ENCODE measurements at places on chromosomes 11 and 22. TPM values are rescaled to one million over a fixed set of nuclear protein-coding genes. Genes with fewer than 3 reads are reported as not detected.

ELF5 gene
- not detected for total RNA-seq

- no peak for DNase-seq
Observed at GRCh38 chr11:91023731-91024130, 800.9 kb upstream of the CHORDC1 start.

- DNase-seq = no peak
Observed at GRCh38 chr22:30714062-30714461, 19.4 kb downstream of the OSBP2 start.

DNA sequence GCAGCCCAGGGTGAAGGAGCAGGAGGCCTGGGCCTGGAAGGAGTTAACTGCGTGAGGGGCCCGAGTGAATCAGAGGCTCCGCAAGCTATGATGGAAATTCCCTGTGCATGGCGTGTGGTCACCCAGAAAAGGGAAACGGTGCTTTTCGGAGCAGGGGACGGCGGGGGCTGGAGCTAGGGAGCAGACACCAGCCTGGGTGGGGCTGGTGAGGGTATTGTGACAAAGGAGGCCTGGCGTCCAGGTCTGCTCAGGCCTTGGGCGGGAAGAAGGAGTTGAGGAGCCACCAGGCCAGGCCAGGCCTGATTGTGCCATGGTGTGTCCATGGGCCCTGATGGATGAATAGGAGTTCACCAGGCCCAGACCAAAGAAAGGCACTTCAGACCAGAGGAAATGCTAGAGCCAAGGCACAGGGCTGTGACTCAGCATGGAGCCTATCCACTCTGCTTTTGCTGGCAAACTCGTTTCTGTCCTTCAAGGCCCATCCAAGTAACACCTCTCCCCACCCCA is 12.8 kb upstream of the SPI1 start:
- DNase-seq = no peak

DNA sequence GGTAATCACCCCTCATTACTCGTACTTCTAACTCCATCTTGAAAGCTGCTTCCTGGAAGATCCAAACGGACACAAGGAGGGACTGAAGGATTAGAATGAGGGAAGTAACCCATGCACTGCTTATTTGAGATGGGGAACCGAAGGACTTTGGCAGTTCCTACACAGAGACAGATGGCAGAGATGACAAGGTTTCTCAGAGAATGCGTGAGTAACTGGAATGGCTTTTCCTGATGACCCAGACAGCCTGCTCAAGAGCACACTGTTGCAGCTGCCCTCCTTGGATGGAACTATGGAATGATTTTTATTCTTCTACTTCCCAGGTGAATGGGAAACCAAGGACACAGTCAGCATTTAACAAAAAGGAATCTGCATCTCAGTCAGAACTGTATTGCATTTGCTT is 7.3 kb downstream of the KCNJ11 start:
- DNase-seq = no peak

- no peak for DNase-seq
Observed at GRCh38 chr11:2271077-2271326, 614 bp upstream of the ASCL2 start.

GRCh38 chr11:10600570-10601248 is 32.2 kb upstream of the LYVE1 start:
- no peak for DNase-seq

SCUBE1 gene
- total RNA-seq = 0.68 TPM

DNA sequence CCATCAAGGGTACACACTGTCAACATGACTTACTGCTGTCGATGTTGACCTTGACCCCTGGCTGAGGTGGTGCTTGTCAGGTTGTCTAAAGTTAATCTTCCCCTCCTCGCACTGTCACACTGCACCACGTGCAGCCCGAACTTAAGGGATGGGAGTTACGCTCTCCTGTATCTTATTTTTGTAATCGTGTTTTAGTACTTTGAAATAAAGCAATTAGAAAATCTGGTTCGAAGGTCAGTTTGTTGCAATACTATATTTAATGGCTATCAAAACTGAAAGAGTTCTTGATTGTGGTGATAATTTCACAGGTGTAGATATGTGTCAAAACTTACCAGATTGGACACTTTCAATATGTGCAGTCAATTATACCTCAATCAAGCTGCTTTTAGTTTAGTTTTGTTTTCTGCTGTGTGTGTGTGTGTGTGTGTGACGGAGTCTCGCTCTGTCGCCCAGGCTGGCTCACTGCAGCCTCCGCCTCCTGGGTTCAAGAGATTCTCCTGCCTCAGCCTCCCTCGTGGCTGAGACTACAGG is 10.7 kb upstream of the ST14 start:
- DNase-seq = no peak

DNA sequence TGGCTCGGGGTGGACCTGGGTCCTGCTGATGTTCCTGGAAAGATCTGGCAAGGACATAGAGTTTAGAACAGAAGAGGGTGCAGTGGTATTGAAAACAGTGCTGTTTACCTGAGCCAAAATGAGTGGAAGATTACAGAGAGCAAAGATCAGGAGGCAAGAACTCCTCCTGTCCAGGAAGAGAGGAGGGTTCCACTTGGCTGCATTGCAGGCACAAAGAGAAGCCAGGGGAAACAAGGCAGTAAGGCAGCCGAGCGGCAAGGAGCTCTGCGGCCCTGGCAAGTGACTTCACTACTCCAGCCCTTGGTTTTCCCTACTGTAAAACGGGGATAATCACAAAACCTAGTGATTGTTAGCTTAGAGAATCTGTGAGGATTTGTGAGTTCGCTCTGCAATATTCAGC is 3.7 kb upstream of the PACSIN2 start:
- DNase-seq = no peak

MRPL21 gene
- 43.8 TPM for total RNA-seq

TRIM64 gene
- not detected for total RNA-seq

DNA sequence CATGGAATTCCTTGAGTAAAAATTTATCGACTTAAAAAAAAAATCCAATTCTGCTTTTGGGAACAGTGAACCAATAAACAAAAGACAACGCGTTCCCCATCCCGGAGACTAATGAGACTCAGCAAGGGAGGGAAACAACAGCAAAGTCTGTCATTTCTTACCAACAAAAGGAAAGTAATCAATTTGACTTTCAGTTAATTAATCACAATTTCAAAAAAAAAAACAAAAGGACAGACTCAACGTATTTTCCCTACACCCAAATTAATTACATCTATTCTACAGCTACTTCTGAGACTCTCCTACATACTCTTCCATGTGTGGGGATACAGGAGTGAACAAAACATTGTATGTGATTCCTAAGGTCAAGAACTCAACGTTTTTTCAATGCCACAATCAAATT is 1.9 kb downstream of the RDX start:
- DNase-seq = no peak

- no peak for DNase-seq
Observed at GRCh38 chr11:70727899-70728620, 329.7 kb downstream of the CTTN start.

RAC2 gene
- not detected for total RNA-seq

DNA sequence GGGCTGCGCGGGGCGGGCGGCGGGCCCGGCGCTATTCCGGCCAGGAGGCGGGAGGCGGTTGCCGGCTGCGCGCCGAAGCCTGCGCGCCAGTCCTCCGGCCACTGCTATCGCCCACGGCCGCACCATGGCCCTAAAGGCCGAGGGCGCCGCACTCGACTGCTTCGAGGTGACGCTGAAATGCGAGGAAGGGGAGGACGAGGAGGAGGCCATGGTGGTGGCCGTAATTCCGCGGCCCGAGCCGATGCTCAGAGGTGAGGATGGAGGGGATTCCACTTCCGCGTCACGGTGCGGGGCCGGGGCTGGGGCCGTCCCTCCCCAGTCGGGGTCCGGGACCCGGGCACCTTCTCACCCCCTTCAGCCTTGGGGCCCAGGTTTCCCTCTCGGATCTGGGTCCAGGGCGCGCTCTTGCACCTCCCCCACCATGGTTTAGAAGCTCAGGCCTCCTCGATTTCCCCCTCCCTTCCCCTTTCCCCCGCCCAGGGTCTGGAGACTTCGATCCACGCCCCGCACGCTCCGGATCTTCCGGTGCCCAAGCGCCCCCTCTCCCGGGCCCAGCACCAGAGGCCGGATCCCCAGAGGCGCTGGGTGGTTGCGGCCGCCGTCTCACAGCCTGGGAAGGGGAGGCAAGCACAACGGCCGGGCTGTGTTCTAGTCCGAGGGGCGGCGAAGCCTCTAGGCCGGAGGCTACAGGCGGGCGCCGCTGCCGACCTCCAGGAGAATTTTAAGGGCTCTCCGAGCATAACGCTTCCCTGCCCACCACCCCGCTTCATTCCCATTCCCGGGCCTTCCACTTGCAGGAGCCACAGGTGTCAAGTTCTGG is 517 bp downstream of the SPINDOC start:
- DNase-seq = peak; percentile 86
